ENCODE measurements at places on chromosomes 1 and 21.
A peak's percentile ranks its signal among the peaks of the same experiment; 100 is the strongest.

DNA sequence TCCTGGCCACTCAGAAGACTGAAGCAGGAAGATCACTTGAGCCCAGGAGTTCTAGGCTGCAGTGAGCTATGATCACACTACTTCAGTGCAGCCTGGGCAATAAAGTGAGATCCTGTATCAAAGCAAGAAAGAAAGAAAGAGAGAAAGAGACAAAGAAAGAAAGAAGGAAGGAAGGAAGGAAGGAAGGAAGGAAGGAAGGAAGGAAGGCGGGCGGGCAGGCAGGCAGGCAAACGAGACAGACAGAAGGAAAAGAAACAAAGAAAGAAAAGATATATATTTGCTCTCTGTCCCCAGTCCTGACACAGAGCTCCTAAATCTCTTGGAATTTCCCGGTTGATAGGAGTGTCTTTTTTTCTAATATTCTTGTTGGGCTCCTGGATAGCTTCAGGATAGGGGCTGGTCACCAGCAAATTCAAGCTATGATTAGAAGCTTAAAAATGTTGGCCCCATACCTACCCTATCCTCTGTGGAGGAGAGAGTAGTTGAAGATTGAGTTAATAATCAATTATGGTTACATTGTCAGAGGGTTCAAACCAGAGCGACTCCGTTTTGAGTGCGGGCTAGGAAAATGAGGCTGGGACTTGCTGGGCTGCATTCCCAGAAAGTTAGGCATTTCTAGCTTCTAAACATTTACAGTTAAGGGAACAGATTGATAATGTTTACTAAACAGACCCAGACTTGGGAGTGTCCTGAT is 3.3 kb upstream of the MIGA1 start:
- no peak for DNase-seq

DNA sequence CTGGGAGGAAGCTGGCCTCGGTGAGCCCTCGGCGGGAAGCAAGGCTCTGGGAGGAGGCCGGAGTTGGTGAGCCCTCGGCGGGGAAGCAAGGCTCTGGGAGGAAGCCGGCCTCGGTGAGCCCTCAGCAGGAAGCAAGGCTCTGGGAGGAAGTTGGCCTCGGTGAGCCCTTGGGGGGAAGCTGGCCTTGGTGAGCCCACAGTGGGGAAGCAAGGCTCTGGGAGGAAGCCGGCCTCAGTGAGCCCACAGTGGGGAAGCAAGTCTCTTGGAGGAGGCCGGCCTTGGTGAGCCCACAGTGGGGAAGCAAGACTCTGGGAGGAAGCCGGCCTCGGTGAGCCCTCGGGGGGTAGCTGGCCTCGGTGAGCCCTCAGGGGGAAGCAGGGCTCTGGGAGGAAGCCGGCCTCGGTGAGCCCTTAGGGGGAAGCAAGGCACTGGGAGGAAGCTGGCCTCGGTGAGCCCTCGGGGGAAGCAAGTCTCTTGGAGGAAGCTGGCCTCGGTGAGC is 36.0 kb downstream of the KRTAP10-1 start:
- DNase-seq = no peak

- no peak for DNase-seq
Measured at GRCh38 chr1:42730988-42731387, 9.0 kb downstream of the CLDN19 start.

- no peak for DNase-seq
Measured at GRCh38 chr1:205140113-205140512, 18.3 kb upstream of the RBBP5 start.

DNA sequence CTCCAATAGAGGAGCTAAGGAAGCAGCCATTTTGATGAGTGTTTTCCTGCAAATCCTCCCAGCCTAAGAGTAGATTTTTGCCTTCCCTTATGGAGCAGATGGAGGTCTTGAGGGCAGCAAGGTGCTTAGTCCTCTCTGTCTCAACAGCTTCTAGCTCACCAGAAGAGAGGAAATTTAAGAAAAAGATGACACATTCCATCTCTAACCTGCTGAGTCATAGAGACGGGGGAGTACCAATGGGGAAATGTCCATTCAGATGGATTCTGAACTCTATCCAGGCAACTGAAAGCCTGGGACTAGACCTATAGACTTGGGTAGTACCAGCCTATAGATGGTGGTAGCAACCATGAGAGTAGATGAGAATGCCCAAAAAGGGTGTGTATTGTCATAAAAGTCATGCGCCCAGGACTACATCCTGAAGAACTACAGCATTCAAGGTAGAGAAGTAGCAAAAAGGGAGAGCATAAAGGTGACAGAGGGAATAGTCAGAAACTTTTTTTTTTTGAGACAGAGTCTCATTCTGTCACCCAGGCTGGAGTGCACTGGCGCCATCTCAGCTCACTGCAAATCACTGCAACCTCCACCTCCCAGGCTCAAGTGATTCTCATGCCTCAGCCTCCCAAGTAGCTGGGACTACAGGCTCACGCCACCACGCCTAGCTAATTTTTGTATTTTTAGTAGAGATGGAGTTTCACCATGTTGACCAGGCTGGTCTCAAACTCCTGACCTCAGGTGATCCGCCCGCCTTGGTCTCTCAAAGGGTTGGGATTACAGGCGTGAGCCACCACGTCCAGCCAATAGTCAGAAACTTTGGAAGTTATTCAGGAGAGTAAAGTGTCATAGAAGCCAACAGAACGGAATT is 10.7 kb upstream of the ELOA start:
- no peak for DNase-seq

DNA sequence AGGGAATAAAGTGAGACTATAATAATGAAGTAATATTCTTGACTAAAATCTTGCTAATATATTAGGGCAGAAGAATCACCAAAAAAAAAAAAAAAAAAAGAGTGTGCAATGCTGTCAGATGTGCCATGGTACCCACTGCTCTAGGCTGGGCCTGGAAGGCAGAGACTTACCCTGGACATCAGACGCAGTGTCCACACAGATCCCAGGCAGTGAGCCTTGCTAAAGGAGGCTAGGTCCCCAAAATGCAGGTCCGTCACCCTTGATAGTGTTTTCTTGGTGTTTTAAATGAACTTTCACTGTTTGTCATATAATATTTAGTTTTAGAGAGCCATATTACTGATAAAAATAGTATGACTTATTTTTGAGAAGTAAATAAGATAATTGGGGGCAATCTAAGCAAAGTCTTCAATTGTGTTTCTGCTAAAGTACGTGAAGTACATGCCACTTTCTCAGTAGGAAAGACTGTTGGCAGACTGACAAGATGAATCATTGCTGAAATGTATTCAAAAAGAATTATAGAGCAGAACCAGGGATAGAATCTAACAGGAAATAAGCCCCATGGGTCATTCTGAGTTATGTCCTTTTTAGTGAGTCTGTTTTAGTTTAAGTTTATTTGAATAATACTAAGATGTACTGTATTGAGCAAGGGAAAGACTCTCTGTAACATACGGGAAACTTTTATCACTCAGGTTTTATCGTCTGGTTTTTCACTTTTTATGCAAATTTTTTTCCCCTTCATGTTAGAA is 74.6 kb upstream of the PDC start:
- DNase-seq = peak; percentile 82

GRCh38 chr1:11784993-11785769 is 20.6 kb downstream of the MTHFR start:
- DNase-seq = no peak

- no peak for DNase-seq
Measured at GRCh38 chr1:101276818-101277217, 40.0 kb downstream of the S1PR1 start.

- DNase-seq = peak; percentile 24
Measured at GRCh38 chr1:240621249-240621648, 9.3 kb upstream of the GREM2 start.

DNA sequence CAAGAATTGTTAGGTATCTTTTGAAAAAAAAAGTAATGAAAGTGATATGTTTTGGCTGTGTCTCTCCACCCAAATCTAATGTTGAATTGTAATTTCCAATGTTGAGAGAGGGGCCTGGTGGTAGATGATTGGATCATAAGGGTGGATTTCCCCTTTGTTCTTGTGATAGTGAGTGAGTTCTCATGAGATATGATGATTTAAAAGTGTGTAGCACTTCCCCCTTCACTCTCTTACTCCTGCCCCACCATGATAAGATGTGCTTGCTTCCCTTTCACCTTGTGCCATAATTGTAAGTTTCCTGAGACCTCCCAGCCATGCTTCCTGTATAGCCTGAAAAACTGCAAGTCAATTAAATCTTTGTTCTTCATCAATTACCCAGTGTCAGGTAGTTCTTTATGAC is 70.7 kb downstream of the XCL2 start:
- DNase-seq = no peak

GRCh38 chr1:229297746-229298145 is 26.8 kb downstream of the RAB4A start:
- no peak for DNase-seq

DNA sequence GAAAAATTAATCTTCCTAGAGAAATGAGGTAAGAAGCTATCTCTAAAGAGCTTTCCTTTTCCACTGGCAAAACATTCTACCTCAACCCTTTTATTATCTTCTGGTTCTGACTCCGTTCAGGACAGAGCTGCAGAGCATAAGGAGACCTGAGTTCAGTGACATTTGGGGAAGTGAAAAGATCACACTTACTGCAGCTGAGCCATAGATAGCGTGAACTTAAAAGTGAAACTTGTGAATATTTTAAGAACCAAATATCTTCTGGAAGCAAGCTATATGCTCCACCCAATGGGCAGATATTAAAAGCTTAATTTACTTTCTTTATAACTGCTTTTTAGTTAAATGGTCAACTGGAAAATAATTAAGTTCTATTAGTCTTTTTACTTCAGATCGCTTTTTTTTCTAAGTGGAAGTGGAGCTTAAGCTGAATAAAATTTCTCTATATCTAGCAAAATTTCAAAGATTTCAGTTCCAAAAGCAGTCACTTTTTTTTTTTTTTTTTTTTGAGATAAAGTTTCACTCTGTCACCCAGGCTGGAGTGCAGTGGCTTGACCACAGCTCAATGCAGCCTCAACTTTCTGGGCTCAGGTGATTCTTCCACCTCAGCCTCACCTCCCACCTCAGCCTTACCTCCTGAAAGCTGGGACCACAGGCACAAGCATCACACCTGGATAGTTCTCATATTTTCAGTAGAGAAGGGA is 11.9 kb downstream of the PTPN22 start:
- no peak for DNase-seq

DNA sequence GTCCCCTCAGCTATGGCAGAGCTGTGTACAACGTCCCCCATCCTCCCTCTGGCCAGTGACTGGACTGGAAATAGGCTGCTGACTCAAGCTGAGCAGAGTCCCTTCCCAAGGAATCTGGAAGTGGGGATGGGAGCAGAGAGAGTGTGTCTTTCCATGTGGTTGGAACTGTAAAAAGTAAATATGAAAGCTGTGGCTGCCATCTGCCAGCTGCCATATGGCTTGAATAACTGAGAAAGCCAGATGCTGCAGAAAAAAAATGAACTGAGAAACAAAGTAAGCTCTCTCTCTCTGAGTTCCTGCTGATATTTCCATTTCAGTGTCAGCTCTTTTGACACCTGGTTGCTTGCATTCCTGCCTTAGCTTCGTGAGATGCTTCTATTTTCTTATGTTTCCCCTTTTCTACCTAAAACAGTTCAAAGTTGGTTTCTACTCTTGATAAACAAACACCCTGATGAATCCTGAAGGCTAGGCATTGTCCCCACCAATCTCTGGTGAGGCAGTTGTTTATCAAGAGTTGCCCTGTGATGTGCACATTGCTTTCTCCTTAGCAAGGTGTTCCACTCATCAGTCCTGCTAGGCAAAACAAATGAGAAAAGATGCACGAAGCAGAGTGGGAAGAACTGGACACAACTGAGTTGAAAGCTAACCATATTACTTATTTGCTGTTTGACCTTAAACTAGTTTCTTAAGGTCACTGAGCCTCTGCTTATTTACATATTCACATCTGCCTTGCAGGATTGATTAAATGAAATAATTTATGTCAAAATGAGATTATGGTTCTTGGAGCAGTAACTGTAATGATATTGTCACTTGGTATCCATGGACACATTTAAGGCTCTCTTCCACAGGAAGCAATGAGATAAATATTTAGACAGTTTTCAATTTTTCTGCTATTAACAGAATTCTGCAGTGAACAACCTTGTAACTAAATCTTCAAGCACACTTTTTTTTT is 16.6 kb upstream of the DR1 start:
- DNase-seq = no peak

GRCh38 chr1:68043443-68044090 is 6.9 kb downstream of the DIRAS3 start:
- no peak for DNase-seq

DNA sequence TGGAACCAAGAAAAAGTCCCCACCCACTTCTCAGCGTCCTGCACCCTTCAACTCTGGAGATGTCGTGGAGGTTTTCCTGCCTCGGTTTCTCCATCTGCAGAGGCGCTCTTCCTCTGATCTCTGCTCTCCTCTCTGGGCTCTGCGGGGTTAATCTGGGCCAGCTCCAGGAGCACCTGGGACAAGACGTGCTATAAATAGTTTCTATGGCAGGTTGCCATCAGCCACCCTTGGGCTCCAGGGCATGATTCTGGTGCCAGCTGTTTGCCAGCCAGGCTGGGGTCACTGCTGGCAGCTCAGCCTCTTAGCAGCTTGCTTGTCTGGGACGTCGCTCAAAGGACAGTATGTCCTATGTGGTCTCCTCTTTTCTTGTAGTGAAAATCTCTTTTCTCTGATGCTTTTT is 137.1 kb downstream of the ACTL8 start:
- no peak for DNase-seq

DNA sequence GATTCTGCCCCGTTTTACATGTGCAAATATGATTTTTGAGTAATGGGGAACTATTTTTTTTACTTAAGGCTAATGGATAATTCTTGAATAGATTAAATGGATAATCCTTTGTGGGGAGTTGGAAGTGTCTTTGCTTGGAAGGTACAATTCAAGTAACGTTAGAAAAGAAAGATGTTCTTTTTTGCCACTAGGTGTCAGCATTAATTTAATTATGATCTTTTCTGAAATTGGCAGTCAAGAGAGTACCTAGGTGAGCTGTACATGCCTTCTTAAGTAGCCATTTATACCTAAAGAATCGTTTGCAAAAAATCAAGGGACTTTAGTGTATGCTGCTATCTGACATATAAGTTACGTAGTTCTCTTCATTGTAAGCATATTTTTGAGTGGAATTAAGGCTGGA is 2.2 kb downstream of the FBXO28 start:
- DNase-seq = peak; percentile 23

GRCh38 chr21:42125571-42126544 is 54.7 kb downstream of the UMODL1 start:
- DNase-seq = no peak

- DNase-seq = no peak
Measured at GRCh38 chr1:69109277-69109676, 458.4 kb upstream of the LRRC7 start.

- no peak for DNase-seq
Measured at GRCh38 chr1:234240680-234241079, 132.6 kb upstream of the COA6 start.

- no peak for DNase-seq
Measured at GRCh38 chr1:118961156-118961555, 27.0 kb downstream of the TBX15 start.

- peak; percentile 30 for DNase-seq
Measured at GRCh38 chr21:34726627-34727337, 58.0 kb downstream of the CLIC6 start.

- peak; percentile 96 for DNase-seq
Measured at GRCh38 chr1:225508538-225509375, 80.9 kb upstream of the LBR start.

DNA sequence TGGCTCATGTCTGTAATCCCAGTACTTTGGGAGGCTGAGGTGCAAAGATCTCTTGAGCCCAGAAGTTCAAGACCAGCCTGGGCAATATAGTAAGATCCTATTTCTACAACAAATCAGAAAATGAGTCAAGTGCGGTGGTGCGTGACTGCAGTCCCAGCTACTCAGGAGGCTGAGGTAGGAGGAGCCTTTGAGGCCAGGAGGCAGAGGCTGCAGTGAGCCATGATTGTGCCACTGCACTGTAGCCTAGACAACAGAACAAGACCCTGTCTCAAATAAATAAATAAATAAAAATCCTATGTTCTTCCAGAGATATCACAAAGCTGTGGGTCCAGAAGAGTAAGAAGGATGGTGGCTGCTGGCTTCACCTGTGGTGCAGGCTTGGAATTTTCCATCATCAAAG is 22.1 kb downstream of the CDA start:
- no peak for DNase-seq
